ENCODE measurements at places on chromosomes 2 and 18. TPM values are rescaled to one million over a fixed set of nuclear protein-coding genes. Genes with fewer than 3 reads are reported as not detected.

The IL1RN gene
- total RNA-seq: not detected

The ST8SIA3 gene
- not detected for total RNA-seq

The WNT6 gene
- total RNA-seq: not detected

The FLACC1 gene
- total RNA-seq: not detected

The L3MBTL4 gene
- total RNA-seq: under 0.01 TPM

The SERPINB4 gene
- total RNA-seq: not detected

The RFTN2 gene
- total RNA-seq: 3.7 TPM

The PREPL gene
- 20.7 TPM for total RNA-seq

The DSG4 gene
- total RNA-seq: not detected

The GMCL1 gene
- total RNA-seq: 8.4 TPM

The ACTR2 gene
- 78.0 TPM for total RNA-seq

Measured in bronchus fibroblast of lung (primary cell).